ENCODE measurements at places on chromosomes 1 and 21. TPM values are rescaled to one million over a fixed set of nuclear protein-coding genes. Genes with fewer than 3 reads are reported as not detected.

Gene FALEC
- polyA plus RNA-seq: not detected

- no peak for DNase-seq
Observed at GRCh38 chr1:98761219-98761865, 99.8 kb downstream of the SNX7 start.

DNA sequence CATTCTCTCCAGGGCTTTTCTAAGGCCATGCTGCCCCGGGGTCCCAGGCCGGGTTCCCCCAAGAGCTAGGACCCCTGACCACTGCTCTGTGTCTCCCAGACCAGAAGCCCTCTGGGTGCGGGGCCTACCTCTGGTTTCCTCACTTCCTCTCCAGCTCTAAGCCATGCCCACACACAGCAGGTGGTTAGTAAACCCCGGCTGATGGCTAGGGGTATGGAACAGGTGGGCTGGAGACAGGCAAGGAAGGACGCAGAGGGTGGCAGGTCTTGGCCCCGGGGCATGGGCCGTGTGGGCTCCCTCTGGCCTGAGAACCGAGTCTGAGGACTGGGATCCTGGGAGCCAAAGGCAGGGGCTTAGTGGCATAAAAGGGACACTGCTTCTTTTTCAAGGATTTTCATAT lies 15.9 kb upstream of the PLCH2 start:
- no peak for DNase-seq

Gene MPZ
- 4.2 TPM for polyA plus RNA-seq

Gene SMCP
- not detected for polyA plus RNA-seq

DNA sequence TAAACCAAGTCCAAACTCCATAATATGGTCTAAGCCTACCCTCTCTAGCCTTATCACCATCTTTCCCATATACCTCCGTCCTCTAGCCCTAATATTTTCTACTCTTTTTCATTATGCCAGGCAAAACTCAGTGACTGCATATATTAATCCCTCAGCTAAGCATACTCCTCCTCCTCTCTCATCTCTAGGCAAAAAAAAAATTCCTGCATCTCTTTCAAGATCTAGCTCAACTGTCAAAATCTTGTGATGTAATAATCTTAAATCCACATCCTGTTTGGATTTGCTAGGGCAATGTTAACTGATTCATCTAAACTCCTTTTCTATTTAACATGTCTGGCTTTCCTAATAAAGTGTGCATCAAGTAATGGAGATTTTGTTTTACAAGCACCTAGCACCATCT lies 20.4 kb downstream of the PRPF38A start:
- no peak for DNase-seq

Gene DMBX1
- 0.06 TPM for polyA plus RNA-seq

DNA sequence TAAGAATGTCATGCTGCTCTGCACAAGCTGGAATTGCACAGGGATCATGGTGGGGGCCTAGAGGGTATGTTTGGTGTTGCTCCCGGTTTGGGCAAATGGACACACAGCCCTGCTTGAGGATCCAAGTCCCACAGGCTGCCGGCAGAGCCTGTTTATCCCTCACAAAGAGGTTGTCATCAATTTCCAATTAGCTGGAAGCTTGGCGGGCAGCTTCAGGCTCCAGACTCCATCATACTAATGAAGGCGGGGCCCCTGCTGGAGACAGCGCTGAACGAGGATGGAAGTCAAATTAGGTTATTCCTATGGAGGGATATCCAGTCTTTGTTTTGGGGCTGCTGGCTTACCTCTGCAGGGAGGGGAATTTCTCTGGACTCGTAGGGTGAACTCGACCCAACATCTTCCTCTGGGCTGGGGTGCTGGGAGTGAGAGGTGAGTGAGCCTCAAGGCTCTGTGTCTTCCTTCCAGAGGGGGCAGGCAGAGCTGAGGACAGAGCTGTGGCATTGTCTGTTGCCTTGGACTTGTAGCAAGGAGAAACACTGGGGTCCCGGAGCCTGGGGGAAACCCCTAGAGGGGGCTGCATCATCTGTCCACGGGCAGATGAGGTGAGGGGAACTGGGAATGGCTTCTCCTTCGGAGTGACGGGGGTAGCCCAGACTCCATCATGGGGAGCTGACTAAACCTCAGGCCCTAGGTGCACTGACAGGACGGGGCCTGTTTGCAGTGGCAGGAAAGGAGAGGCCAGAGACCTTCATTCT lies 24.9 kb upstream of the PARP1 start:
- no peak for DNase-seq

Data from right renal pelvis (tissue), 4 donors.